Cardiac muscle cell (in vitro differentiated cells and primary cell): ENCODE measurements at places on chromosomes 2 and 18. TPM values are rescaled to one million over a fixed set of nuclear protein-coding genes. Genes with fewer than 3 reads are reported as not detected.

STPG4 gene
- not detected in 2 replicates for total RNA-seq

CPO gene
- 0.11 and 0.42 TPM in 2 replicates for total RNA-seq

CNGA3 gene
- total RNA-seq: 0.04 TPM in 1 of 2 replicates, not detected in the other

UNC50 gene
- 35.0 and 37.9 TPM in 2 replicates for total RNA-seq

TMEM247 gene
- total RNA-seq: not detected in 2 replicates

GULP1 gene
- 32.7 and 41.2 TPM in 2 replicates for total RNA-seq

MCM6 gene
- total RNA-seq: 12.8 and 19.8 TPM in 2 replicates

SPDYA gene
- total RNA-seq: 0.21 and 1.4 TPM in 2 replicates

AP1S3 gene
- 2.1 TPM in 1 of 2 replicates, not detected in the other for total RNA-seq

- no peak for DNase-seq
Observed at GRCh38 chr2:239666855-239667376, 266.1 kb upstream of the HDAC4 start.

- DNase-seq: no peak
Observed at GRCh38 chr2:15596968-15597367, 5.3 kb downstream of the DDX1 start.

GRCh38 chr18:37778417-37779165, 213.0 kb upstream of the CELF4 start:
- DNase-seq: peak; percentile 84

DNA sequence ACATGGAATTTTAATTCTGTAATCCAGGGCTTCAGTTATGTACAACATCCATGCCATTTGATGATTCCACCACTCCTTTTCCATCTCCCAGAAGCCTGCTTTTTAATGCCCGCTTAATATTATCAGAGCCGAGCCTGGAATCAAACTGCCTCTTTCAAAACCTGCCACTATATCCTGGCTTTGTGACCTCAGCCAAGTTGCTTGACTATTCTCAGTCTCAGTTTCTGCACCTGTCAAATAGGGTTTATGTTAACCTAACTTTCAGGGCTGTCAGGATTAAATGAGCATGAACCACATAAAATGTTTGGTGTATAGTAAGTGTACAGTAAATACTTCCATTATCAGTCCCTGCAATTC, 108.7 kb downstream of the XRCC5 start:
- DNase-seq: no peak

DNA sequence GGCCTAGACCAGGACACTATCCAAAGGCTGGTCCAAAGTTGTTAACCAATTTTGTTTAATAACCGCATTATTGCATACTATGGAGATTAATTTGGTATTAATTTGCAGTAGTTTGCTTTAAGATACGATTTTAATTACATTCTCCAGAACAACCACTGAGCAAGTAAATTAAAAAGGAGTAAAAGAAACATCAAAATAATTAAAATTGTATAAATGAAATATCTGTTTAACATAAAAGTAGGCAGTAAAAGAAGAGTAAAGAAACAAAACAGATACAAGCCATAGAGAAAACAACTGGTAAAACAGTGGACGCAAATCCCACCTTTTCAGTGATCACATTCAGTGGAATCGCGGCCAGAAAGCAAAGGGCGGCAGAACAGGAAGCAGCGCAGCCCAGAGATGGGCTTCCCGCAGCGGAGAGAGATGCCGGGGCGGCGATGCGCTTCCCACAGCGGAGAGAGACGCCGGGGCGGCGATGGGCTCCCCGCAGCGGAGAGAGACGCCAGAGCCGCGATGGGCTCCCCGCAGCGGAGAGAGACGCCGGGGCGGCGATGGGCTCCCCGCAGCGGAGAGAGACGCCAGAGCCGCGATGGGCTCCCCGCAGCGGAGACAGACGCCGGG, 176.8 kb downstream of the RTP5 start:
- DNase-seq: no peak

DNA sequence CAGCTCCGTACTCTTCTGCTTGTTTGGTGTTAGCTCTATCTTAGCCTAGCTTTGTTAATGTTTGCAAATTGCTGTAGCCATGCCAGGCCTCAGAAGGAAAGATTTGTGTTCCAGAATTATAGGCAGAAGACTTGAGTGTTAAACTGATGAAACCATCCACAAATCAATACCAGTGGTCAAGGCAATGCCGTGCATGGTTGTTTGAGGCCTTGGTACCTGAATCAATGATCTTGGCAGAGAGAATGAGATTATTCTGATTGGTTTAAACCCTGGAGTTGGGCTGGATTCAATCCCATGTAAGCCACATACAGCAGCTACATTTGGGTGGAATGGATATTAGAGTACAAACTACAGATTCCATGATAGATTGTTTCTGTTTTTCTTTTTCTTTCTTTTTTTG, 4.9 kb downstream of the HADHB start:
- DNase-seq: no peak

DNA sequence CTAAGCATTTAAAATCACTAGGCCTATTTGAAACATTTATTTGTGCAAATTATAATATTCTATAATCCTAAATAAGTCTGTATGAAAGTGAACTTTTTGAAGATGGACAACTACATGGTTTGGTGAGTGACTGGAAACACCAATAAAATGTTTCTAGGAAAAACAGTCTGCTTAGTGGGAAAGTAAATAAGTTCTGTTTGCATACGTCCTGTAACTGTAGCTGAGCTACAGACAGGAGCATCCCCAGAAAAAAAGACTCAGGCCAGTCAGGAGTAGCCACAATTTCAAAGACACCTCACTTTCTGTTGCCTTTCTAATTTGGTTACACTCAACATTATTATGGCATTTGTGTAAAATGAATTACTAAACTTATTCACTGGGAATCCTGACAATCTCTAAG, 28.4 kb upstream of the KCNJ3 start:
- DNase-seq: no peak

DNA sequence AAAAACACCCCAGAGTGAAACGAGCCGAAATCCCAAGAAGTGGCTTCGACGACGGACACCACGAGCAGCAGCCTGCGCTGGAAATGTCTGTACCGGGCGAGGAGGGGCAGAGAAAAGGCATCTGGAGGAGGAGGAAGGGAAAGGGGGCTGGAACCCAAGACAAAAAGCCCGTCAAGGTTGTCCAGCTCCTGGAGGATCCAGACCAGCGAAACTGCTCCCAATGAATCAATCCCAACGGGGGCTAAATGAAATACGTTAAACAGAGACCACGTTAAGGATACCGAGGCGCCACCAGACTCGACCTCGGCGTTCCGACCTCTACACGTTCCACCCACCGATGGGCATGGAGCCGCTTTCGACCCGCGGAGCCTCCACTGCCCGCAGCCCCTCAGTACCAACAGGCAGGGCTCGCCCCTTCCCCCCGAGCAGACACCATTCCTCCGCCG, 400 bp downstream of the CCDC88A start:
- peak; percentile 59 for DNase-seq

- DNase-seq: no peak
Observed at GRCh38 chr2:6864923-6865345, 773 bp downstream of the CMPK2 start.

DNA sequence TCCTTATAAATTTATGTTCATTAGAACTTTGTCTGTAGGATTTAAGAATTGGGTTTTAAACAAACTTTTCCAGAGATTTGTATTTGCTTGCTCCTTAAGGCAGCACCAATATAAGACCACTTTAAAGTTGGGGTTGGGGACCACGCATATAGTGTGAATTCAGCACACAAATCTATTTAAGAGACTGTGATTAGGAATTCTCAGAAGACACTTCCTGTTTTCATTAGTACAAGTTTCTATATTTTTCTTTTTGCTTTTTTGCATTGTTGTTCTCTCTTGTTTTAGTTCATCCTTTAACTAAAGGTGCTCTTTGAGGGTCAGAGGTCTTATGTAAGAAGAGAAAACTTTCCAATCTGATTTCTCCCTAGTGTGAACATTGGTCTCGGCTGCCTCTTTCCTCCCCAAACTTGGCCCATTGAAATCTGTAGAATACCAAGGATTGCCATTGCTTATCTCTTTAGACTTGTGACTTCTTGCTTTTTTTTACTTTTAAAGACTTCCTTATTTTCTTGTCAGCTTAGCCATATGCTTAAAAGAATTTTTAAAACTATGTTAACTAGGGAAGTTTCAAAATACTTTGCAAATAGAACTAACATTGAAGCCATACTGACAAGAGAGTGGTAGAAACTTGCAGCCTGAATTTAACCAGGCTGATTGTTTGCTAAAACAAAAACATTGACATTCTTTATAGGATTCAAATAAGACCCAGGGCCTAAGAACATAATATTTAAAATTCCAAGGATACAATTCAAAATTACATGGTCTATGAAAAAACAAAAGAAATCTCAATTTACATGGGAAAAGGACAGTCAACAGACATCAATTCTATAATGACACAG, 264.1 kb upstream of the FN1 start:
- no peak for DNase-seq

DNA sequence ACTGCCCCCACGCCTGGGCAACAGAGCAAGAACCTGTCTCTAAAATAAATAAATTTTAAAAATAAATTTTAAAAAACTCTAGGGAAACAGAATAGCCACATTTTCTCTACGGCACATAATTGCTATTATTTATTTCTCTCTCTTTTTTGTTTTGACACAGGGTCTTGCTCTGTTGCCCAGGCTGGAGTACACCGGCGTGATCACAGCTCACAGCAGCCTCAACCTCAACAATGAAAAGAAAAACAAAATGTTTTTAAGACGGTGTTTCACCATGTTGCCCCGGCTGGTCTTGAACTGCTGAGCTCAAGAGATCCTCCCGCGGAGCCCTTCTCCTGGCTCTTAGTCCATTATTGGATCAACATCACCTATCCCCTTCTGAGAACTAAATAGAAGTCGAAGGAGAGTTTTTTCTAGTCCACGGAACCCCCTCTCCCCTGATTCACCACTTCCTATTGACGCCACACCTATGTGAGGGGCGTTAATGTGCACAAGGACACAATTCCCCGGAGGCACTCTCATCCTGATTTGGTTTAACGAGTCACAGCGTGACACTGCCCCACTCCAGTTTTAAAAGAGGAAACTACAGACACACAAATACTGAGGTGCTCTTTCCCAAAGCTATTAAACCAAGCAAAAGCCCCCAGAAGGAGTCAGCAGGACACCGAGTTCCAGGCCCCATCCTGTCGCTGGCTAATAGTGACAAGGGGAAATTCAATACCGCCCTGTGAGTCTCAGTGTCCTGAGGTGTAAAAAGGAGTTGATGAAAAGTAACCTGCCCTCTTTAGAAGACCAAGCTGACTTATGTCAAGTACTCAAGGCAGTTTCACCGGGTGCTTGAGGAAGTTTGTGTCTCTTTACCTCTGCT, 1.1 kb downstream of the NPC1 start:
- DNase-seq: peak; percentile 38

DNA sequence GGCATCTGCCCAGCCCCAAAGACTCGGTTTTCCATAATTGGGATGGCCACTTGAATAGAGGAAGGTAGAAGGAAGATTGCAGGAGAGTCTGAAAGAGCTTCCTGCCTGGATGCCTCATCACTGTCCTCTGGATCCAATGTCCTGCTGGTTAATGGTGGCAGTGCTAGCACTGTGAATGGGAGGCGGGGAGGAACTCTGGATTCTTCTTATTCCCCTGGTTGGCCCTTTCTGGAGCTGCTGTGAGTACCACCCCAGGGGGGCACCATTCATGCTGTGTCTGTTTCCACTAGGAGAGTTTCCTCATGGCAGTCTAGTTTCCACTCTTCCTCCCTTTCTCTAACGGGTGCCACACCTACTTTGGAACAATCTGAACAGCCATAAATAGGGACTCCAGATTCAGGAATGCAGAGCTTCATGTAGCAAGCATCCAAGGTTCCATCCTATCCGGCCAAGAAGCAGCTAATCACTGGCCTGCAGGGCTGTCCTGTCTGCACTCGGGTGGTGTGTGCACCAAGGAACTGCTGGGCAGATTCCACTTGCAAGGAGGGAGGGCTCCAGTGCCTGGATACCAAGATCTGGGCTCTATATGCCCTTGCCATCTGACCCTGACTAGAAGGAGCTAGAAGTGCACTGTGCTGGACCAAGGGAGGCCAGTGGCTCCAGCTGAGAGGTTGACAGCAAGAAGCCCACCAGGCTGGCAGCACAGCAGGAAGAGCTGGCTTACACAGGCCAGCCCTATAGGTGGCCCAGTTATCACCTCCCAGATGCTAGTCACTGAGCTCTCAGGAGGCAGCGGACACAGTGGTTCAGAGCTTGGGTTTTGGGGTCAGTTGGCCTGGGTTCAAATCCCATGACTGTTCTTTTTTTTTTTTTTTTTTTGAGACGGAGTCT, 4.6 kb upstream of the ATOH8 start:
- no peak for DNase-seq

GRCh38 chr2:226548732-226549131, 250.9 kb downstream of the IRS1 start:
- DNase-seq: peak; percentile 36

- DNase-seq: no peak
Observed at GRCh38 chr2:6791682-6792081, 74.0 kb downstream of the CMPK2 start.

DNA sequence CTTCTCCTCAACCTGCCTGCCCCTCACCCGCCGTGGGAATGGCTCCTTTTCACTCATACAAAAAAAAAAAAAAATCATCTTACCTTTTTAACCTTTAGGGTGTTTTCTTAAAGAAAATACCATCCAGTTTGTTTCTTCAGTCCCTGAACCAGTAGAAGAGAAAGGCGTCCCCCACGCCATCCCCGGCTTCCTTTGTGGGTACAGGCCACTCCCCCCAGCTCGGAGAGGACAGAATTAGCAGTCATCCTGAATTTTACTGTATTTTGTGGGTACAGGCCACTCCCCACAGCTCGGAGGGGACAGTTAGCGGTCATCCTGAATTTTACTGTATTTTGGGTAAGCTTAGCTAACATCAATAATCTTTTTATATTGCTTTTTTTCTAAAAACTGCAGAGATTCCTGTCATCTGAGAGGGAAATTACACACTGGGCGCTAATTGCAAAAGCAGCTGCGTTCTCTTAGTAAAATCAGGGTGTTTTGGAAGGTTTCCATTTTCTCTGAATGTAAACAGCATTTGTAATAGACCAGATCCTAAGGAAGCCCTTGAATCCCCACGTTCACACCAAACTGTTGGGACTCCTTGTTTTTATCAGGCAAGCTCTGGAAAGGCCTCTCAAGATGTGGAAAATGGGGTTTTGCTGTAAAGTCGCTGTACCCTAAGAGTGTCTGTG, 72.5 kb downstream of the NFATC1 start:
- DNase-seq: no peak
